ENCODE measurements at places on chromosomes 12 and 14.

GRCh38 chr12:113378291-113378690 is 19.9 kb downstream of the PLBD2 start:
- DNase-seq = no peak

GRCh38 chr14:104094056-104094708 is 8.7 kb downstream of the ASPG start:
- no peak for DNase-seq

- no peak for DNase-seq
Observed at GRCh38 chr14:85554106-85554505, 24.2 kb downstream of the FLRT2 start.

GRCh38 chr14:96734076-96734622 is 63.0 kb upstream of the VRK1 start:
- DNase-seq = no peak

DNA sequence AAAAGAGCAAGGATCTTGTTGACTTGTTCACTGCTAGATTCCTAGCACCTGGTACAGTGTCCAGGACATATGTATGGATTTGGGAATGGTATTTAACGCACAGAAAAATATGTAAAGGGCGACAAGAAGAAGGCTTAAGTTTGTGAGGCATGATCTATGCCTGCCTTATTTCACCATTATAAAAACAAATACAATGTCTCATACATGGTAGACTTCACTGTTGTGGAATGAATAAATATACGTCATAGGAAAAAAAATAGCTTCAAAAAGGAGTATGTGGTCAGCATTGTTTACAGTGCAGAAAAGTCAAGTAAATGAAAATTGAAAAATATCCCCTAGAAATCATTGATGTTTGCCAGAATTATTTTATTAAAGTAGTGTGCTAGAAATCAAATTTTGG is 30.0 kb downstream of the HCFC2 start:
- DNase-seq = no peak

- no peak for DNase-seq
Observed at GRCh38 chr14:76133103-76133502, 18.6 kb upstream of the GPATCH2L start.

DNA sequence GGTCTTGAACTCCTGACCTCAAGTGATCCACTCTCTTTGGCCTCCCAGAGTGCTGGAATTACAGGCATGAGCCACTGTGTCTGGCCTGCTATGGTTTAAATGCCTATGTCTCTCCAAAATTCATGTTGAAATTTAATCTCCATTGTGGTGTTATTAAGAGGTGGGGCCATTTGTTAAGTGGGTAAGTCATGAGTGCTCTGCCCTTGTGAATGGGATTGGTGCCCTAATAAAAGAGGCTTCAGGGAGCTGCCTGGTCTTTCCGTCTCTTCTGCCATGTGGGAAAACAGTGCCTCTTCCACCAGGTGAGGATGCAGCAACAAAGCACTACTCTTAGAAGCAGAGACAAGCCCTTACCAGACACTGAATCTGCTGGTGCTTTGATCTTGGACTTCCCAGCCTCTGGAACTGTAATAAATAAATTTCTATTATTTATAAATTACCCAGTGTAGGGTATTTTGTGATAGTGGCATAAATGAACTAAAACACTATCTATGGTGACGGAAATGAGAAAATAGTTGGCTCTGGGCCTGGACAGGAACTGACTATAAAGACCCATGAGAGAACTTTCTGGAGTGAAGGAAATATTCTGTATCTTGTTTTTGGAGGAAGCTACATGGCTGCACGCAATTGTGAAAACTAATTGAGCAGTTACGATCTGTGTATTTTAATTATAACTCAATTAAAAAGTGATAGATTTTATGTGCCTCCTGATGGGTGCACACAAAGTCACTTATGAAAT is 12.1 kb upstream of the ATP23 start:
- DNase-seq = no peak

GRCh38 chr14:35401422-35402265 is 2.9 kb downstream of the NFKBIA start:
- no peak for DNase-seq

GRCh38 chr12:25715102-25715501 is 162.0 kb upstream of the LMNTD1 start:
- DNase-seq = no peak

GRCh38 chr12:112353393-112353792 is 28.8 kb downstream of the HECTD4 start:
- no peak for DNase-seq

- no peak for DNase-seq
Observed at GRCh38 chr14:81275305-81276072, 54.7 kb upstream of the GTF2A1 start.

- DNase-seq = no peak
Observed at GRCh38 chr14:76729258-76729657, 32.0 kb upstream of the VASH1 start.

GRCh38 chr14:82146846-82147245 is 613.2 kb upstream of the SEL1L start:
- DNase-seq = no peak
